ENCODE measurements at places on chromosomes 2 and 18.

DNA sequence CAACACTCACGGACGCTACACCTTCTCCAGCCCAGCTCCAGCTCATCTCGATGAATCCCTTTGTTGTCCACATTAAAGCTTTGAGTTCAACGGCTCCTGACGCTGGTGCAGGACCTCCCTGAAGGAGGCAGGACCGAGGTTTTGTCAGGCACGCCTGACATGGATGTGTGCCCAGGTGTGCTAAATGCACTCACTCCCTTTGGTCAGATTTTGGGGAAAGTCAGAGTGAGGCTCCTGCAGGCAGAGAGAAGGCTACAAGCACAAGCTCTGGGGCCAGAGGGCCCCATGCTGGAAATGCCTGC, 78.6 kb downstream of the NDUFA10 start:
- no peak for DNase-seq

DNA sequence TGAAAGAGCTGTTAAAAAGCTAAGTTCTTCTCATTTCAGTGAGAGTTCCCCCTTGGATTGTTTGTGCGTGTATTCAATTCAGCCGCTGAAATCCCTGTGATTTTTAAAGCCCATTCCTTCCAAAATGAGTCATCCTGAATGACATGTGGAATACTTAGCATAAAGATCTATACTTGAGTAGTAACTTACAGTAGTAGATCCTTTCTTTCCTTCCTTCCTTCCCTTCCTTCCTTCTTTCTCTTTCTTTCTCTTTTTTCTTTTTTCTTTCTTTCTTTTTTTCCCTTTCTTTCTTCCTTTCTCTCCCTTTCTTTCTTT, 18.2 kb upstream of the SOX11 start:
- DNase-seq: no peak

DNA sequence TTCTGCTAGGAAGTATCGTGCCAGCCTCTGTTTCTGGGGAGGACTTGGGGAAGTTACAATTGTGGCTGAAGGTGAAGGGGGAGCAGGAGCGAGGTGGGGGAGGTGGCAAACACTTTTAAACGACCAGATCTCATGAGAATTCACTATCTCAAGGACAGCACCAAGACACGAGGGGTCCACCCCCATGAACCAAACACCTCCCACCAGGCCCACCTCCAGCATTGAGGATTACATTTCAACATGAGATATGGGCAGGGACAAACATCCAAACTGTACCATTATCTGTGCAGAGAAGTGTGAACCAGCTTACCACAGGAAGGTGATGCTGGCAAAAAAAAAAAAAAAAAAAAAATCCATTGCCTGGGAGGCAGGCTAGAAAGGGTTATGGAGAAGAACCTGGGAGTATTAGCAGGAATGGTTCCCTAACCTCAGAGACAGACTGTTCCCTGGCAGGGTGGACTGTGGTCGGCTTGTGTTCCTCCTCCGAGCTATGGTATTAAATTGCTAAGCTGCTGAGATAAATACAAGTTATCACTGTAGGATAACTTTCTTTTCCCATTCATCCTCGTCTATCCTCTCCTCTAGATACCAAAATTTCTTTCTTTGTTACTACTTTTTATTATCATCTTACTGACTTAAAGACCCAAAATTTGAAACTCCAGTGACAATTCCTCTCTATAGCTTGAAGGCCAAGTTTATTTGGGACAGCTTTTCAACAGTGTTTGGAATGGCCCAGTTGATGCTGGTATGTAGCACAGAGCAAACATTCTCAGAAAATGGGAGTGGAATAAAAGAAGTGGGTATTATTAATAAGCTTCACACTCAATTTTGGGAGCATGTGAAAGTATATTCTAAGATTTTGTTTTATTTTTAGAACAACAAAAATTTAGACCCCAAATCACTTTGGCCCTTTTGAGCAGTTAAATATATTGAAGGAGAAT, 73.7 kb upstream of the MAP3K20 start:
- no peak for DNase-seq

DNA sequence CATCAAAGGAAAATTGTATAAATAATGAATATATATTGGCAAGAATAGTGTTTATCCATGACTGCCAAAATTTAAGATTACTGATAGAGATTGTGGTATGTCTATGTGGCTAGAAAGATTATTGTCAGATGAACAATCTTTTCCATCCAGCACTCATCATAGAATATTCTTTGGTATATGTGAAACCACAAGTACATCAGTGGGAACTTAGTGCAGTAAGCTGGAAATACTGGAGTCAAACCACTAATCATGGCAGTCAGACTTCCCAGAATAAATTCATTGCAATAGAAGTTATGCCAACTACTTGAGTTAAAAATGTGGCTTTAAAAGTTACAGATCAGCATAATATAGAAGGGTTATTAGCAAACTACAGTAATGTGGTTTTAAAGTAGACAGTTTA, 310.3 kb downstream of the GULP1 start:
- DNase-seq: no peak

GRCh38 chr18:58996131-58996641, 131.5 kb downstream of the ZNF532 start:
- DNase-seq: no peak

Data from stimulated activated CD8-positive, alpha-beta memory T cell treated with anti-CD3 and anti-CD28 coated beads, Interleukin-15, amount 100 ng/mL, for 24 hours (primary cell).